ENCODE measurements at places on chromosomes 13 and 19. TPM values are rescaled to one million over a fixed set of nuclear protein-coding genes. Genes with fewer than 3 reads are reported as not detected.

PRSS57 gene
- not detected for total RNA-seq

FXYD1 gene
- not detected for total RNA-seq

DIRAS1 gene
- total RNA-seq, result 3.1 TPM

PLK5 gene
- total RNA-seq, result not detected

GAPDHS gene
- total RNA-seq, result not detected

CHST8 gene
- 0.58 TPM for total RNA-seq

NLRP12 gene
- 1.1 TPM for total RNA-seq

CDC42EP5 gene
- total RNA-seq, result 177 TPM
